ENCODE measurements at places on chromosomes 1 and 21.
A peak's percentile ranks its signal among the peaks of the same experiment; 100 is the strongest.

DNA sequence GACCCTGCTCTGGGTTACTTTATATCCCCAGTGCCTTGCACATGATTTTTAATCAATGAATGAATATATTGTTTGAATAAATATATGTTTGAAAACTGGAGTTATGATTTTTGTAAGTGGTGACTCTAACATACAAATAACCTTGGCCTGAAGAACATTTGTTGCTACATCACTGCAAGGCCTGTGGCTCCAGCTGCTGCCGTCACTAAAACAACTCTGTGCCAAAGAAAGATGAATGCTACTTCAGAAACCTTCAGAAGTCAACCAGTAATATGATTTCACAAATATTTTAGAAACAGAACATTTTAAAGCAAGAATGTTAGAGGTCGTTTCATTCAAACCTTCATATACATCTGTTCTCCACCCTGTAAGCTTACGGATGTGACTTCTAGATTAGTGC, 60.6 kb upstream of the SEC16B start:
- DNase-seq = no peak
- H3K27me3 ChIP-seq = no peaks in the 10 kb centered on the region
- H3K4me1 ChIP-seq = peaks cover 16% of the 10 kb centered on the region
- no peak overlapping the region for H3K4me3 ChIP-seq

DNA sequence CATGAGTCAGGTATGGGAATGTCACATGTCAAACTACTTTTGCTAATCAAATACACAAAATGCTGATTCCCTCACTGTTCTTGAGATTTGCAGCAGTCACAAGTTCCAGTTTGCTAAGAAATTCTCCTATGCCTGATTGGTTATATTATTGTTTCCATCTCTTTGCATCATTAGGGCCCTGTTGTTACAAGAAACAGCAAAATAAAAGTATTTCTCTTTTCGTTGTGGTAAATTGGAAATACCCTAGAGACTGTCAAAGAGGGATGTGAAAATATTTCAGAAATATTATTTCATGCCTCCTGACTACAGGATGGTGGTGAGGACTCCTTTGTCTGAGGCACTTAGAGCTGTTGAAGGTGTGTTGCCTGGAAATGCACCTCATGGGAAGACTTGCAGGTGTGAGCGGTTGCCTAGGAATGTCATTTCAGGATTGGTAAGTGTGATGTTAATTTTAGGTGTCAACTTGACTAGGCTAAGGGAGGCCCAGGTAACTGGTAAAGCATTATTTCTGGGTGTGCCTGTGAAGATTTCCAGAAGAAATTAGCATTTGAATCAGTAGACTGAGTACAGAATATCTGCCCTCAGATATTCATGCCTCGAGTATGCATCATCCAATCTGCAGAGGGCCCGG, 117.4 kb downstream of the ROR1 start:
- no peak overlapping the region for H3K4me3 ChIP-seq
- H3K27me3 ChIP-seq = no peaks in the 10 kb centered on the region
- peaks cover 68% of the 10 kb centered on the region for H3K4me1 ChIP-seq
- no peak for DNase-seq

DNA sequence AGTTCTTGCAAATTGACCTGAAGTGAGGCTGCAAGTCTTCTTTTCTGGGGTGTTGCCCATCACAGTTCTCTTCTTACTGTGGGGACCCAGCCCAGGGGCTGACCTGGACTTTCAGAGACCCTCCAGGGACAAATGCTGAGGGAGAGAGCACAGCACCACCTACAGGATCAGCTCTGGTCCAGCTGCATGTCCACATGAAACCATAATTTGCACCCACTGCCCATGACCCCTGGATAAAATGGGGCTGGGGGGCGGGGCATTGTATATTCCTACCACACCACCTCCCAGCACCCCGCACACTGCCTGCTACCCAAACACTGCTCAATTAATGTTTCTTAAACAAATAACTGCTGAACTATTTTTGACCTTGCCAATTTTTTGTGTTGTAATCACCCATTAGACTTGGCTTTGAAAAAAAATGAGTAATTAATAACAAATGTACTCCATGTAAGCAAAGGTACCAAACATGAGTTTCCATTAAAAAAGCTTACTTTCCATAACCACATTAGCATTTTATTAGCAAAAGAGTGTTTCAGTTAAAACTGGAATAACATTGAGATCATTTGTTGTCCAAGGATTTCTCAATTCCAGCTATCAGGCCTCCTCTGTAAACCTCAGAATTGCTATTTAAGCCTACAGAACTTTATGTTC, 168.0 kb upstream of the RAB4A start:
- H3K27me3 ChIP-seq = peaks cover under 1% of the 10 kb centered on the region
- no peaks in the 10 kb centered on the region for H3K4me1 ChIP-seq
- no peak overlapping the region for H3K27ac ChIP-seq
- no peak for DNase-seq
- no peak overlapping the region for H3K4me3 ChIP-seq

- peaks cover 15% of the 10 kb centered on the region for H3K27me3 ChIP-seq
- H3K4me1 ChIP-seq = no peaks in the 10 kb centered on the region
- DNase-seq = no peak
- H3K27ac ChIP-seq = no peak overlapping the region
- H3K36me3 ChIP-seq = no peaks in the 10 kb centered on the region
- H3K4me3 ChIP-seq = no peak overlapping the region
Observed at GRCh38 chr1:10686404-10687040, 109.9 kb downstream of the CASZ1 start.

GRCh38 chr1:24173638-24174575, 13.2 kb downstream of the IFNLR1 start:
- no peaks in the 10 kb centered on the region for H3K36me3 ChIP-seq
- H3K4me3 ChIP-seq = no peak overlapping the region
- peaks cover 49% of the 10 kb centered on the region for H3K27me3 ChIP-seq
- H3K4me1 ChIP-seq = no peaks in the 10 kb centered on the region
- H3K27ac ChIP-seq = no peak overlapping the region

DNA sequence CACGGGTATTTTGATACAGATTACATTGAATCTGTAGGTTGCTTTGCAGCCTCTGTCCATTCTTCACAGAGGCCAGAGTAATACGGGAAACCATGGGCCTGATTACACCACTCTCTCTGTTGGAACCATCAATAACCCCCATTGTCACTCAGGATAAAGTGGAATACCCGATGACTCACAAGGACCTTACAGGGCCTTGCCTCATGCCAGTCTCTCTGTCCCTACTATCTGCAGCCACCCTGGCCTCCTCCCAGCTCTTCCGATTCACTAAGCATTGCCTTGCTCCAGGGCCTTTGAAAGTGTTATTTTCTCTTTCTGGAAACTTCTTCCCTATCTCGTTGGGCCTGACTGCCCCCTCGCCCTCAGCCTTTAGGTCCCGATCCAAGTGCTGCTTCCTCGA, 61.7 kb downstream of the HMGB4 start:
- no peaks in the 10 kb centered on the region for H3K4me1 ChIP-seq
- H3K27me3 ChIP-seq = peaks cover 1% of the 10 kb centered on the region
- no peak overlapping the region for H3K27ac ChIP-seq
- H3K36me3 ChIP-seq = peaks cover 10% of the 10 kb centered on the region

GRCh38 chr1:25123551-25123950, 108.8 kb downstream of the SYF2 start:
- H3K4me1 ChIP-seq = peaks cover 5% of the 10 kb centered on the region
- no peak for DNase-seq
- H3K36me3 ChIP-seq = no peaks in the 10 kb centered on the region
- peaks cover 23% of the 10 kb centered on the region for H3K27me3 ChIP-seq

DNA sequence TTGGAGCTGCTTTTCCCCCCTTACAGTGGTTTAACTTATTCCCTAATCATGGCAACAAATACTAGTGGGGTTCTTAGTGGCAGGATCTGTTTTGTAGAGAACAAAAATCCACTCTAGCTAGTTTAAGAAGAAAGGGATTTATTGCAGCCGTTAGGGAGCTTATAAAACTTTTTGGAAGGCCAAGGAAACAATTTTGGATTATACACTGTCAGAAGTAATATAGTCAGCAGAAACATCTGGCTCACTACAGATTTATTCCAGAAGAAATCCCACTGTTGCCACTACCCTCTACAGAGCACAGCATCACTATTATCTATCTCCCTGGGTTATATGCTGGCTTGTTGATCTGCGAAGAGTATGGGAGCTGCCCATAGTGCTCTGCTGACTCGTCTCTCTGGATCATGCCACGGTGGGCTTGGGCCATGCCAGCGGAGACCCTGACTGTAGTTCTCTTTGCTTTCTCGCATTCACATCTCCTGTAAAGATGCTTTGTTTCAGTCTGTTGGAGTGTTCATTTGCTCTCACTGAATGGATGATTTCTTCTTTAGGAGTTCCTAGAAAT, 107.5 kb downstream of the ODF2L start:
- H3K27ac ChIP-seq = no peak overlapping the region
- no peak overlapping the region for H3K4me3 ChIP-seq

GRCh38 chr1:229088711-229089110, 182.2 kb upstream of the RAB4A start:
- no peak for DNase-seq
- H3K36me3 ChIP-seq = no peaks in the 10 kb centered on the region
- no peak overlapping the region for H3K27ac ChIP-seq
- H3K4me1 ChIP-seq = no peaks in the 10 kb centered on the region
- H3K4me3 ChIP-seq = no peak overlapping the region
- H3K27me3 ChIP-seq = peaks cover 1% of the 10 kb centered on the region

- peaks cover 21% of the 10 kb centered on the region for H3K4me1 ChIP-seq
- peaks cover 8% of the 10 kb centered on the region for H3K36me3 ChIP-seq
- H3K4me3 ChIP-seq = peak overlapping the region; percentile 76
- H3K27me3 ChIP-seq = peaks cover 5% of the 10 kb centered on the region
- no peak for DNase-seq
- H3K27ac ChIP-seq = peak overlapping the region; percentile 93
Observed at GRCh38 chr1:26706315-26706714, 10.5 kb downstream of the ARID1A start.

GRCh38 chr1:54474310-54475251, 68.4 kb upstream of the SSBP3 start:
- H3K4me3 ChIP-seq = no peak overlapping the region
- H3K27me3 ChIP-seq = peaks cover 27% of the 10 kb centered on the region
- H3K36me3 ChIP-seq = no peaks in the 10 kb centered on the region
- H3K4me1 ChIP-seq = no peaks in the 10 kb centered on the region
- DNase-seq = no peak

- no peaks in the 10 kb centered on the region for H3K36me3 ChIP-seq
- no peaks in the 10 kb centered on the region for H3K4me1 ChIP-seq
- no peak for DNase-seq
- H3K27me3 ChIP-seq = peaks cover 16% of the 10 kb centered on the region
- no peak overlapping the region for H3K27ac ChIP-seq
Observed at GRCh38 chr1:207486198-207486597, 9.8 kb upstream of the CR1 start.

DNA sequence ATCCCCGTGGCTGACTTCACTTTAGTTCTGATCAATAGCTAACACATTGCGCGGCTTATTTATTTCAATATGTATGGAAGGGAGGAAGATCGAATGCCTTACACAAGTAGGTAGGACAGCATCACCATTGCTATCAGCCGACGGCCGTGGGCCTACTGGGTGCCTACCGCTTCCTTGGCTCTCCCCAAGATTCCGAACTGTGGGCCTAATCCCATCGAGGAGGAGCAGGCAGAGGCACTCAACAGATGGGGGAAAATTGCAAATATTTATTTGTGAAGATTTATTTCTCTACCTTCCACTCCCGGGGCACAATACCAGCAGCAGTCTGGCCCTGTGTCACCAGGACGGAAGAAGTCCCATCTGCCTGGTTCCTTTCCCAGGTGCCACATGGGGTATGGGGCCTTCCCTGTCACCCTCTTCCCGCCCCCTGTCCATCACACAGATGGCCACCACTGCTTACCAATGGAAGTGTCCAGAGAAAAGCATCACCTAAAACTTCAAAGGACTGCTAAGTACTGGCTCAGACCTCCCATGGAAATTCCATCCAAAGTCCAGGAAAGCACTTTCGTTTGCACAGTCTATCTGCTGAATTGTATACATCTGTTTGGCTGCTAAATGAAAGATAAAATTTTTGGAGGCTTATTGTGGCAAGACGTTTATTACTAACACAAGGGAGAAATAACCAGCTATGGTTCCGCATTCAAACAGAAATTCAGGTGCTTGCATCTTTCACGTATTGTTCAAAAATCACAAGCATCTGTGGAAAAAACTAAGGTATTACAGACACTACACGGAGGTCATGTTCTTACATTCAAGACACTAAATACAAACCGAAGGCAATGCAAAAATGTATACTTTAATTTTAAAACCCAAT, 11.8 kb downstream of the AGT start:
- no peak overlapping the region for H3K4me3 ChIP-seq
- H3K4me1 ChIP-seq = peaks cover 5% of the 10 kb centered on the region
- H3K36me3 ChIP-seq = no peaks in the 10 kb centered on the region
- no peak overlapping the region for H3K27ac ChIP-seq
- peaks cover 13% of the 10 kb centered on the region for H3K27me3 ChIP-seq
- DNase-seq = no peak

DNA sequence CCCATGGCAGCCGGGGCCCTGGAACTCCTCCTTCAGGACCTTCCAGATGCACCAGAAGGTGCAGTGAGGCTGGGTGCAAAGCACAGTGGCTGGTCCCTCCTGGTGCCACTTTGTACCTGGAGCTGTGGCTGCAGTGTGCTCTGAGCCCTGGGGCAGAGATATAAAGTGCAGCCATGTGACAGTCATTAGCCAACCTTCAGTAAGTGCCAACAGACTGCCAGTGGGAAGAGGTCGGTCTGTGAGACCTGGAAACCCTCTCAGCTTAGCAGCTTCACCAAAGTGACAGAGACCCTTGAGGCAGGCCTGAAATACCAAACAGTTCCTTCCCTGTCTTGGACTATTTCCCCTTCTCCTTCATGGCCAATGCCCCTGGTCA, 26.7 kb upstream of the NGF start:
- H3K36me3 ChIP-seq = peaks cover 21% of the 10 kb centered on the region
- peaks cover 1% of the 10 kb centered on the region for H3K27me3 ChIP-seq
- DNase-seq = no peak
- peak overlapping the region; percentile 60 for H3K4me3 ChIP-seq
- peaks cover 21% of the 10 kb centered on the region for H3K4me1 ChIP-seq
